Uterus (tissue), 4 donors: ENCODE measurements at places on chromosomes 16 and 17. TPM values are rescaled to one million over a fixed set of nuclear protein-coding genes. Genes with fewer than 3 reads are reported as not detected.
A peak's percentile ranks its signal among the peaks of the same experiment; 100 is the strongest.

DNA sequence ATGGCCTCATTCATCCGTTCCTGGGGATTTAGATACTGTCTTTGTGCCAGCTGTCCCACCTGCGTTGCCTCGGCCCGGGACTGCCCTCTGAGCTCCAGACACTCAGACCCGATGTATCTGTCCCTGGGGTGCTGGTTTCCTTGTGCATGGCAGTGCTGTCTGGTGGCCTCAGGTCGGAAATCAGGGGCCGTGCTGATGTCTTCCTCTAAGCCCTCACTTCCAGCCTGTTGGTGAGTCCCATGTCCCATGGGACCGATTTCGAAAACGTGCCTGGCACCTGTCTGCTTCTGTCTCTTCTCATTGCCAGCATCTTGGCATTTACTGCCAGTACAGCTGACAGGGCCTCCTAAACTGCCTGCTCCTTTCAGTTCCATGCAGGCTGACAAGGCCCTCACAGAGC is 22.1 kb downstream of the NT5M start:
- H3K36me3 ChIP-seq, result no peaks in the 10 kb centered on the region
- no peaks in the 10 kb centered on the region for H3K4me1 ChIP-seq
- no peak overlapping the region for H3K27ac ChIP-seq

DNA sequence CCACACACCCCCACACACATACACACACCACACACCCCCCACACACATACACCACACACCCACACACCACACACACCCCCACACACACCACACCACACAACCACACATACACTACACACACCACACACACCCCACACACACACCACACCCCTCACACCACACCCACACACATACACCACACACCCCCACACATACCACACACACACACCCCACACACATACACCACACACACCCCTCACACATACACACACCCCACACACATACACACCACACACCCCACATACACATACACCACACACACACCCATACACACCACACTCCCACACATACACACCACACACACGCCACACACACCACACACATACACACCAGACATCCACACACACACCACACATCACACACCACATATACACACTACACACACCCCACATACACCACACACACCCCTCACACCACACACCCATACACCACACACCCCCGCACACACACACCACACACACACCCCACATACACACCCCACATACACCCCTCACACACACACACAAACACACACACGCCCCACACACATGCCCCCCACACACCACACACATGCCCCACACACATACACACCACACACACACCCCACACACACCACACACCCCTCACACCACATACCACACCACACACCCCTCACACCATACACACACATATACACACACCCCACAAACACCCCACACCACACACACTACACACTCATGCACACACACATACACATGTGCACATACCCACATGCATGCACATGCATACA is 25.9 kb upstream of the GSG1L start:
- no peak overlapping the region for H3K27ac ChIP-seq
- H3K4me3 ChIP-seq, result no peak overlapping the region

The SP6 gene
- not detected for total RNA-seq

GRCh38 chr16:6732166-6732565 is 600.5 kb upstream of the RBFOX1 start:
- no peaks in the 10 kb centered on the region for H3K27me3 ChIP-seq
- DNase-seq, result no peak
- no peaks in the 10 kb centered on the region for H3K4me1 ChIP-seq
- no peak overlapping the region for H3K4me3 ChIP-seq

The KRT33A gene
- not detected for total RNA-seq

DNA sequence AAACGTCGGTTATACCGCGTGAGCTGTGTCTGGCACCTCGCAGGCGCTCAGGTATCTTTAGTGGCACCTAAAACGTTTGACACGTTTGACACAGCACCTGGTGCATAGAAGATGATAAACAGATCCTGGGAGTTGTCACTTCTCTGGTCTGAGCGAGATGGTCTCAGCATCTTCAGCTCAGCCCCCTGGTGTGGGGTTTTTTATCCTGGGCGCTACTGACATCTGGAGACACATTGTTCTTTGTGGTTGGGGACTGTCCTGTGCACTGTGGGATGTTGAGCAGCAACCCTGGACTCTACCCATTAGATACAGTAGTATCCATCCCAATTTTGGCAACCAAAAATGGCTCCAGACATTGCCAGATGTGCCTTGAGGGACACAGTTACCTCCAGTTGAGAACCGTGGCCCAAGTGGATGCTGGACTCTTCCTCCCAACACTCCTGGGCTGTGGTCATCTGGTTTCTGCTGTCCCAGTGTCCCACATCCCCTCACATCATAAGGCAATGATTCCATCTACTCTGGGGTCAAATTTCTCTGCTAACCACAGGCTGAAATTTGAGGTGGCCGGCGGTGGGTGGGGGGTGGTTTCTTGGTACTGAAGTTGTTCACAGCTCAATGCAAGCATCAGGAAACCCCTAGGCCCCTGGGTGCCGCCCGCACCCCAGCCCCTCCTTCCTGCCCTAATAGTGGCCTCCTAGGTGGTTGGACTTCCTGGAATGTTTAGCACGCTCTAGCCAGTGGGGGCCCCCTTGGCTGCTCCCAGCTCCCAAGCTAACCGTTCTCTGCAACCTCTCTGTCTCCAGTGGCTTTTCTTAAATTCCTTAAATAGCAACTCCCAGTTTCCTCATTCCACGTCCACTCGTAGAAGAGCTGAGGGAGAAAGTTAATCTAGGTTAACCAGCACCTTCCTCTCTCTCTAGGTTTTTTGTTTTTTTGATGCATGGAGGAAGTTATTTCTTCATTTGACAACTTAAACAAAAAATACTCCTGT is 124.8 kb downstream of the ABCC1 start:
- DNase-seq, result no peak
- H3K4me3 ChIP-seq, result no peak overlapping the region

DNA sequence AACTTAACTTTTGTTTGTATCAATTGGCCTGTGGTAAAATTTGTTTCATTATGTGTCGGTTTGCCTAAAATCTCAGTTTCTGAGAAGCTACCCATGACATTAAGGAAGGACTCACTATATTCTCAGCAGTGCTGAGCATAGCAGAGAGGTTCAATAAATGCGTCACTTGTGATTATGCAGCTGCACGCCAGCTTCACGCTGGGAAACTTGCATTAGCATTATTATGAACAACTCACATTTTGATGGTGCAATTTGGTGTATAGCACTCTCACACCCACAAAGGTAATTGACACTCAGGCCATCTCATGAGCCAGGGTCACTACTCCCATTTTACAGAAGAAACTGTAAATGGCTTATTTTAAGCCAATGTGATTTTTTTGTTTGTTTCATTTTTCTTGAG is 80.6 kb upstream of the SALL1 start:
- DNase-seq, result no peak
- H3K4me1 ChIP-seq, result no peaks in the 10 kb centered on the region
- H3K27me3 ChIP-seq, result no peaks in the 10 kb centered on the region
- H3K36me3 ChIP-seq, result no peaks in the 10 kb centered on the region

DNA sequence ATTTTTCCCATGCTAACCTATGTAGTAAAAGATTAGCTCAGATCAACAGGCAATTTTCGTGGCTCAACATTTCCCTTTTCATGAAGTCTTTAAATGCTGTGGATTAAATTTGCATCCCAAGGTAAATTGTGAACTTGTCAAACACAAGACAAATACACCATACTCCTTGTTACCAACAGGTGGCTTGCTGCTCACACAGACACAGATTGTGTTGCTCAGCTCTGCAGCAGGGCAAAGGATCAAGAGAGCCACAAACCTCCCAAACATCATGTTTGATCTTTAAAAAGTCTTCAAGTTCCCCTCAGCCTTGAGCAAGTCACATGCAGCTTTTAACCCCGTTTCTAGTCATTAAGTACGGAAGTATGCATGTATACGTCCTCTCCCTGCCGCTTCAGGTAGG is 119.6 kb upstream of the CNTNAP4 start:
- no peak for DNase-seq
- H3K27ac ChIP-seq, result no peak overlapping the region
- H3K4me3 ChIP-seq, result no peak overlapping the region
- H3K4me1 ChIP-seq, result no peaks in the 10 kb centered on the region

DNA sequence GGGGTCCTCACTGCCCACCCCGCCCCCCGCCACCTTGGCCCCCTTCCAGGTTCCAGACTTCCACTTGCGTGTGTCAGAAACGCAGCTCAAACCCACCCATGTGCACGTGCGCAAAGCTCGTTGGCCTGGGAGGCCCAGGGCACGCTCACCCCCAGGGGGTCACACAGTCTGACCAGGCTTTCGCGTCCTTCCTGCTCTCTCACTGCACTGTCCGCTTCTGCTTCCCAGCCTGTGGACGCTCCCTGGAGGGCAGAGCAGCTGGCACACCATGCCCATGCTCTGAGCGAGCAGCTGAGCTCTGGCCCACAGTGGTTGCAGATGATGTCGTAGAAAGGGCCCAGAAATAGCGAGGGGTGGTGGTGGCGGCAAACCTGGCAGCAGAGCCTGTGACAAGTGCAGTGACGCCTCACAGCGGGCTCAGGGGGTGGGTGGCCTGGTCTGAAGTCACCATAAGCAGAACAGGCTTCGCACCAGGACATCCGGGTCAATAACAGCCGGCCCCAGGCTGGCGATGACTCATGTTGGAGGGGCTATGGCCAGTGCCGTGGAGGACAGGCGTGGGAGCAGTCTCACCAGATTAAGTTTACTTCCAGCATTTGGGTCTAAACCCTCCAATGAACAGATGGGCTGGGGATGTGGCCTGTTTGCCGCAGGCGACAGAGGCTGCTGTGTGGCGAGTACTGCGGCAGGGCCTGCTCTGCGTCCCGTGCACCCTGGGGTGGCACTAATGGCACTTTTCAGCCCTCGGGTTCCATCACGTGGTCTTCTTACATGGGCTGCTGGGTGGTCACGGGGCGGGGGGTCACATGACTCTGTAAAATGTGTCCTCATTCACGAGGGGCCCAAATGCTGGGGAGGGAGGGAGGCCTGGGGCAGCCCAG is 49.0 kb downstream of the NT5M start:
- no peak overlapping the region for H3K4me3 ChIP-seq
- no peaks in the 10 kb centered on the region for H3K27me3 ChIP-seq
- DNase-seq, result no peak
- H3K4me1 ChIP-seq, result no peaks in the 10 kb centered on the region
- no peak overlapping the region for H3K27ac ChIP-seq

DNA sequence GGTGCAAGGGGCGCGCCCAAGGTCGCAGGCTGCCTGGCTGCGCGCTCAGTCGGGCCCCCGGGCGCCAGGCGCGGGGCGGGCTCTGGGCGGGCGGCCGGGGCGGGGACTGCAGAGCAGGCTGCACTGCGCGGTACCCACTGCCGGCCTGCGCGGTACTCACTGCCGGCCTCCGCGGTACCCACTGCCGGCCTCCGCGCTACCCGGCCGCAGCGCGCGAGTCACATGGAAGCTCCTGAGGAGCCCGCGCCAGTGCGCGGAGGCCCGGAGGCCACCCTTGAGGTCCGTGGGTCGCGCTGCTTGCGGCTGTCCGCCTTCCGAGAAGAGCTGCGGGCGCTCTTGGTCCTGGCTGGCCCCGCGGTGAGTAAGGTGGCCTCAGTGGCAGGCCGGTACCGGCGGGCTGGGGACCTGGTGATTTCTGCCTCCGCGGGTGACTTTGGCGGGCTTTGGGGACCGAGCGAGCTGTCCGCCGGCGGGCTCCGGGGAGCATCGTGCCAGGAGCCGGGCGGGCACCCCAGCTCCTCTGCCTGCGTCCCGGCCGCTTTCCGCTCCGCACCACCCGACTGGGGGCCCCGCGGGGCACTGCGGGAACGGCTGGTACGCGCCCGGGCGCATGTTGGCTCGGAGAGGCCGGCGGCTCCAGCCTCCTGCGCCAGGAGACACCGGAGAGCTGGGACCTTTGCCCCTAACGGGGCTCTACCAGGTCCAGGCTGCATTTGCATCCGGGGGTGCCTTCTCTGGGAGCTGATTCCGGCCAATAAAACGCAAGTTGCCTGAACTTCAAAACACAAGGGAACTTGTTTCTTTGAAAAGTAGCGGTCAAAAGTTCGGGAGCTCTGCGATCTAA is at the start of gene SLC47A1:
SLC47A1 (plus strand) TSS at position 137 of the 844 bp plus-strand sequence; CDS start at position 223, 86 bp downstream.
- no peaks in the 10 kb centered on the region for H3K4me1 ChIP-seq
- peak; percentile 35 for DNase-seq
- no peaks in the 10 kb centered on the region for H3K36me3 ChIP-seq
- peak within 1 kb of the TSS; percentile 52 for H3K4me3 ChIP-seq

The KRTAP17-1 gene
- total RNA-seq, result not detected

The PRAC1 gene
- total RNA-seq, result not detected

DNA sequence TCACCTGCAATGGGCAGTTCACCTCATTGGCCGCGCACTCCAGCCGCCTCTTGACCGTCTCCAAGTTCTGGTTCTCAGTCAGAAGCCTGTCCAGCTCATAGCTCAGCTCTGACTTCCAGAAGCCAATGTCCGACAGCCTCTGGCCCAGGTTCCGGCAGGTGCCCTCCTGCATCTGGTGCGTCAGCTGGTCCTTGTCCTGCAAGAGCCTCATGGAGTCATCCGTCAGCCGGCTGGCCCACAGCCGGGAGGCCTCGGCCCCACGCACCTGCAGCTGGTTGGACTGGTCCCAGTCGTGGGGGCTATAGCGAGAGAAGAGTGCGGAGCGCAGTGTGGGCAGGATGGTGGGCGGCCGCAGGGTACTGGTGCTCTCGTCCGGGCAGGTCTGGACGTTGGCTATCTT is 424 bp downstream of the TEKT5 start:
- no peak overlapping the region for H3K4me3 ChIP-seq
- H3K4me1 ChIP-seq, result no peaks in the 10 kb centered on the region
- DNase-seq, result no peak
- no peak overlapping the region for H3K27ac ChIP-seq
- H3K36me3 ChIP-seq, result no peaks in the 10 kb centered on the region

The TEKT1 gene
- 0.12 TPM for total RNA-seq

The STAT5A gene
- 69.2 TPM for total RNA-seq

The KRT31 gene
- not detected for total RNA-seq

The GAS7 gene
- 12.8 TPM for total RNA-seq

The CCL2 gene
- 30.3 TPM for total RNA-seq

The RRAD gene
- total RNA-seq, result 20.5 TPM

DNA sequence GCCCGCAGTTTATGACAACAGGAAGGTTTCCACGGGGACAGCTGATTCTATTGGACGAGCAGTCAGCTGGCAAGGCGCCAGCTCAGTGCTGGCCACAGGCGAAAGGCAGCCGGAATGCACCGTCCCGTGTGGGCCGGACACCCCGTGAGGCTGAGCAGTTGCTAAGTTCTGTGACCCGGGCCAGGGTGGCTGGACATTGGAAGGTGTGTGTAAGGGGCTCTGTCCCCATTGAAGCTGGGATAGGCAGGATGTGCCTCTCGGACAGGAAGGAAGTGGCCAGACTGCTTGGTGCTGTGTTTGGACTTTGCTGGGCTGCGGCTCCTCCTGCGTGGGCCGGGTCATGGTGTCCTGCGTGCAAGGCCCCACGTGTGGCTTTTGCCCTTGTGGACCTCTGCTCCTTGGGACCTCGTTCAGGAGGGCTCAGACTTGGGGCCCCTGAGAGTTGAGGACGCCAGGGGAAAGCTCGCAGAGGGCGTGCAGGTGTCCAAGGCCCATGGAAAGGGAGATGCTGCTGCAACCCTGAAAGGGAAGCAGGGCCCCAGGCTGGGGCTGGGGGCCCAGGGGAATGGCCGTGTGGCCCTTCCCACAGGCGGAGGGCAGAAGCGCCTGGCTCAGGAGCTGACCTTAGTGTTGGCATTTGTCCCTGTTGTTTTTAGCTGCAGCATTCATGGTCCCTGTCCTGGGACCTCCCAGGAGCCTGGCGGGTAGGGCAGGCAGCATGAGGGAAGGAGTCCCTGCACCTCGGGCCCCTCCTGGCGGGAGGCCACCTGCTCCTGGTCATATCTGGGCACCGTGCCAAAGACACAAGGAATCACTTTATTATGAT is 10.0 kb downstream of the BAIAP2 start:
- H3K4me1 ChIP-seq, result peaks cover 18% of the 10 kb centered on the region
- H3K27ac ChIP-seq, result peak overlapping the region; percentile 64
- H3K36me3 ChIP-seq, result no peaks in the 10 kb centered on the region
- H3K27me3 ChIP-seq, result no peaks in the 10 kb centered on the region

The CMTM1 gene
- total RNA-seq, result 5.3 TPM

The MYH8 gene
- not detected for total RNA-seq

The CX3CL1 gene
- 10.6 TPM for total RNA-seq
